Cortex of kidney (tissue), 1 donor: ENCODE measurements at places on chromosomes 2 and 18.

DNA sequence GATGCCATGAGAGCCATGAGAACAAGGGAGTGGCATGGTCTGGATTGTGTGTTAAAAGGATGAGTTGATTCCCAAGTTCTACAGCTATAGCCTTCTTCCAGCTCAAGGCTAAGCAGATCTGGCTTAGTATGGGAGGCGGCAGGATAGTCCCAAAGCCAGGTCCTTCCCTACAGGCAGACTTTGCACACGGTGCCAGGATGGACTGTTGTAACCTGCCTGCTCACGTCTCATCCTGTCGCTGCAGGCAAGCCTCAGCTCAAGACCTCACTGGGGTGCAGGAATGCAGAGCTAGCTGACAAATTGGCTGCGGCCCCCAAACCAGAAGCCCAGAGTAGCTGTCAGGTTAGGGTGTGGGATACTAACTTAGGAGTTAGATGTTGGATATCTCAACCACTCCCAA lies 28.8 kb upstream of the IGFBP5 start:
- no peak for DNase-seq

DNA sequence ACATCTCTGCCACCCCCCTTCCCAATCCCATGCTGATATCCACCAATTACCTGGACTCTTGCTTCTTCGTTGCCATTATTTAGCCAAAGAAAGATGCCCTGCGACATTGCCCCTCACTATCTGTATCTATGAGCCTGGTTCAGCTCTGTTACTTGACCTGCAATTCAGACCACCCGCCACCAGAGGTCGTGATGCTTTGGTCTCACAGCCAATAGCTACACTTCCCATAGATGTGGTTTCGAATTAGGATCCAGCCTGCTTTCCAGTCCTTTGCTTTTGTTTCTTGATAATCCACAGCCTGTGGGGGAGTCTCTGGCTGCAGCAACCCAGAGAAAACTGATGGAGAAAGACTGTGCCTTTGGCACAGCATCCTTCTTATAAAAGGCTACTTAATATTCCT lies 239.4 kb downstream of the KLHL29 start:
- DNase-seq: no peak

DNA sequence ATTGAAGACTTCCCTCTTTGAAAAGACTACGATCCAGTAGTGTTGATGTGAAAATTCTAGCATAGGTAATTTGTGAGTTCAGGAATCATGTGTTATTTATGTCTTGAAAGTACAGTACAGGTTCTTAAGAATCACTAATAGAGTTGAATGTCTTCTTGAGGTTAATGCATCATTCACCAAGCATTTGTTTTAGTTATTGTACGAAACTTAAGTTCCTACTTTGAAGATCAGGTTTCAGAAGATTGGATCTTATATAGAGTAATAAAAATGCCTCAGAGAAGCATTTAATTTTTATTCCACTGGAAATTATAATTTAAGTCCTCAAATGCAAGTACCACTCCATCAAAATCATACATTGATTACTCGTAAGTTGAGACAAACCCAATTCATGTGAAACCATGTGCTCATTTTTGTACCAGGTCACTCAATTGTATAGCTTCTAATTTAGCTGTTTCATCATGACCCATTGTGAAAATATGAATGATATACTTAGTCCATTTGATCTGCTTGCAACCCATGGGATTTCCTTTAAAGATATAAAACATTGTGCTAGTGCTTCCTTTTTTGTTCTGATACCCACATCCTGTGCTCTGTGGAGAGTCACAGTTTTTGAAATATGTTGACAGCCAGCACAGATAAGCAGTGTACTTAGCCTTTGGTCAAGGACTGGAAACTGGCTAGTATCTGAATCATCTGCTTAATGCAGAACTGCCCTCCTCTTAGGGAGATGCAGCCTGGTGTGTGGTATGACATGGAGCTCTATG lies 22.5 kb upstream of the RAB27B start:
- DNase-seq: no peak

GRCh38 chr2:241010531-241011295 lies 12.3 kb downstream of the SNED1 start:
- DNase-seq: no peak

GRCh38 chr18:48889115-48889941 lies 61.4 kb downstream of the SMAD7 start:
- DNase-seq: no peak

GRCh38 chr2:30541680-30542079 lies 94.6 kb downstream of the LCLAT1 start:
- no peak for DNase-seq

GRCh38 chr18:78099979-78100588 lies 850.4 kb downstream of the GALR1 start:
- no peak for DNase-seq

DNA sequence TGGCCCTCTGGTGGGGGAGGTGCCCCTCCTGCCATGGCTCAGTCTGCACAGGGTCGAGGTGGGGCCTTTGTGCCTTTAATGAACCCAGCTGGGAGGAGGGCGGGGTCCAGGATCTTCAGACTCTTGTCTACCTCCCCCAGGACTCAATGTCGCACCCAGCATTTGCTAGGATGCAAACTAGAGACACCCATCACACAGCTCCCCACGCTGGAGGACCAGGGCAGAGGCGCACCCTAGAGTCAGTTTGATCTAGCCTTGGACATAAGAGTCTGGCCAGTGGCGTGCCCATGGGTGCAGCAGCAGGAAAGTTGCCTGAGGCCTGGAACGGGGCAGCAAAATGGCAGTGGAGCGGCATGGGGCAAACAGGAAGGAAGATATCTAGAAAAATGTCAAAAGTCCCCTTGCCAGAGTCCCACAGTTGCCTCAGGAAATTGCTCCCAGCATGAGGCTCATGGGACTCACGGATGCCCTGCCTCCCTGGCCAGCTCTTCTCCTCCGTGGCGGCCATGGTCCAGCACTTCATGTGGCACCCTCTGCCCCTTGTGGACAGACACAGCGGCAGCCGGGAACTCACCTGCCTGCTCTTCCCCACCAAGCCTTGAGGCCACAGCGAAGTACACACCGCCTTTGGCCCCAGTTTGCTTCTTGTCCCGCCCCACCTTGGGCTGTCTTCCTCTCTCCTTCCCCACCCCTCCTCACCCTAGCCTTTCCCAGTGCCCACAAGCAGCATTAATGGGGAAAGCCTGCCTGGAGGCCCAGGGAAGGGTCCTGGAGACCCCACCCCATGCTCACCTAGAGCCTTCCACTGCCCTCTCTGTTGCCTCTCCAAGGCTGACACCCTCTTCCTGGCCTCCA lies 17.7 kb downstream of the SH2D6 start:
- DNase-seq: no peak

- no peak for DNase-seq
These were observed 103.7 kb downstream of the APOB start for GRCh38 chr2:20939931-20940795.

DNA sequence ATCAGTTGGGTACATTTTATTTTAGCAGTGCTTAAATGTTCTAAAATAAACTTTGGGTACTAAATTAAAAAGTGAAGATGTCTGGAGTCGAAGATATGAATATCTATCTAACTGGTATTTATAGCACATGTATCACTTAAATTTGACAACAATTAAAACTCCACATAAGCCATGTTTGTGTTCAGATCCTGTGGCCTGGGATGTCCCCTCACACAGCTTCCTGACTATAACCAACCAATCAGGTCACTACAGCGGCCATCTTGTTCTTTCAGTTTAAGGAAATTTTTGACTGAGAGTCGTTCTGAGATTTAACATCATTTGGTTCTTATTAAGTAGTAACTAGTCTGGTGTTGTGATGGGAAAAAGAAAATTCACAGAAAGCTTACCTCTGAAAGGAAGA lies 170.7 kb upstream of the NRP2 start:
- DNase-seq: no peak

GRCh38 chr2:114684403-114684802 lies 242.0 kb downstream of the DPP10 start:
- DNase-seq: no peak

DNA sequence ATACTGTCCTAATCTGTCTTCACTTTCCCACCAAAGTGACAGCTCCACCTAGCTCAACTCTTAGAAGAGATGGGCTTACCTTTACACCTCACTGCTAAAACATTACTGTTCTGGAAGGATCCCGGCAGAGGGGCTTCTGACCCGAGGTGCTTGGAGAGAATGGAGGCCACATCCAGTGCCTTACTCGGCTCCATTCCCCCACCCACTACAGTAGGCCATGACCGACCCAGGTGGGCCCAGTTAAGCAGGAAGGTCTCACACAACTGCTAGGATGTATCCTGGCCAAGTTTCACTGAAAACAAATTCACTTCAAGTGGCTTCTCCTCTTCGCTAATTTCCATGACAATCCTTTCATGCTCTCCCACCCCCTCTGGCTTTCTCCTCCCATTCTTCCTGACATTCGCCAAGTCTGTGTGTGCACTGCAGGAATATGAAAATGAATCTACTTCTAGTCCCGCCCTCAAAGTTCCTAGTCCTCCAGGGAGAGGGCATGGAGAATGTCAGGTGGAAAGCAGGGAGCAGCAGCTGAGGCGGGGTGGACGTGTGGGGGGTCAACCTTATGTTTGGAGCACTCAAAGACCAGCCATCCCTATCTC lies 11.8 kb downstream of the WIPF1 start:
- DNase-seq: no peak

GRCh38 chr2:168233726-168234406 lies 13.5 kb downstream of the STK39 start:
- no peak for DNase-seq
